IPS DF 6.9 (cell line): ENCODE measurements at places on chromosomes 16 and 17.

DNA sequence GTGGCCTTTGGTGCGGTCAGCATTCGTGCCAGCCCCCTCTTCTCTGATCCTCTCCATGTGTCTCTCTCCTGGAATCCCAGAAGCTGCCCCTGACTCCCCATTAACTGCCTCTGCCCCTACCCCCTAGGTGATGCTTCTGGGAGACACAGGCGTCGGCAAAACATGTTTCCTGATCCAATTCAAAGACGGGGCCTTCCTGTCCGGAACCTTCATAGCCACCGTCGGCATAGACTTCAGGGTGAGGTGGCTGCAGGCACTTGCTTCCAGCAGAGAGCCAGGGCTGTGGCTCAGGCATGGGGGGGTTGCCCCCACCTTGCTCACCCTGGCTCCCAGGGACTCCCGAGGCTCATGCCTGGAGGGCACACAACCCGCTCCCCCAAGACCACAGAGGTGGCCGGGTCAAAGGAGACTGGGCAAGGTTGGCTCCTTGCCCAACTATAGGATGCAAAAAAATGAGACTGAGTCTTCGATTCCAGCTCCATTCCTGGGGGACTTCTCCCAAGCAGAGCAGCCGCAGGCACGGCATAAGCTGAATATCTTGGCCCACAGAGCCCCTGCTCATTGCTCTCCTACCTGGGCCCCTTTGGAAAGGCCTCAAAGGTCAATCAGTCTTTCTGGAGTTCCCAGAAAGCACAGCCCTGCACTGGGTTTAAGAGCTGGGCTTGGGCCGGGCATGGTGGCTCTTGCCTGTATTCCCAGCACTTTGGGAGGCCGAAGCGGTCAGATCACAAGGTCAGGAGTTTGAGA, 3.8 kb downstream of the RAB37 start:
- peaks cover 6% of the 10 kb centered on the region; the same call in 1 of the 2 replicates for H3K4me1 ChIP-seq
- no peaks in the 10 kb centered on the region for H3K27me3 ChIP-seq
- no peaks in the 10 kb centered on the region for H3K36me3 ChIP-seq
- H3K27ac ChIP-seq: no peak overlapping the region

DNA sequence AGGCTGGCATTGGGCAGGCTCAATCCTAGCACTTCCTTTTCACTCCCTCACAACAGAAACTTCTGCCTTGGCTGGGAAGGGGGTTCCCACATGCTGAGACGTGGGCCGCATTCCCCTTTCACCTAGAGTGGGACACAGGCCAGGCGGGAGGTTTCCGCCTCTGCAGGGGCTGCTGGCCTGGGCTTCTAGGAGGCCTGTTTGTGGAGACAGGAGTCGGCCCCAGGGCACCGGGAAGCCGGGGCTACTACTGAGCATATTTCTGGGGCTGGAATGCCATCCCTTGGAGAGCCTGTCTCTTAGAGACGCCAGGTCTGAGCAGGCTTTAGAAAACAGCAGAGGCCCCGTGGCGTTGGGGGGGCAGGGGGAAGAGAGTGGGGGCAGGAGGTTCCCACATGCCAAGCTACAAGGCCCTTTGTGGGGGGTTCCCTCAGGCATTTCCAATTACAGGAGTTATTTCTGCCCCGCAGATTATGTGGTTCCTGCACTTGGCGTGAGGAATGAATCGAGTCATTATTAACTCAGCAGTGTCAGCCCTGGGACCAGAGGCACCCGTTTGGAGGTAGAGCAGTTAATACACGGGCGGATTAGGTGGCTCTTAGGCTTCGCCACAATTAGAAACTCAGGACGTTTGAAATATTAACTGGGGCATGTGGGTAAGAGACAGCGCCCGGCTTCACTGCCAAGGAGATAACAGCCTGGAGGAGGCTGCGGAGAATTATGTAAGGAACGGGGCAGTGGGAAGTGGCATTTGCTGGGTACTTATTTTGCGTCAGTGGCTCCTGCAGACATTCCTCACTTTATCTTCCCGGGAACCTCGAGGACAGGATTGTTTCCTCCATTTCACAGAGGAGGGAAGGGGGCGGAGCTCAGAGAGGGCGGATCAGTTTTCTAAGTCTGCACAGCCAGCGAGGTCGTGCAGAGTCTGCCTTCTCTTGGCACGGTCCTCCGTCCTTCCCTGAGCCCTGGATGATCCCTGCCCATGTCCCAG, 162.5 kb downstream of the MAF start:
- no peak for DNase-seq
- H3K36me3 ChIP-seq: no peaks in the 10 kb centered on the region
- H3K27ac ChIP-seq: no peak overlapping the region
- no peak overlapping the region for H3K4me3 ChIP-seq
- H3K27me3 ChIP-seq: no peaks in the 10 kb centered on the region

DNA sequence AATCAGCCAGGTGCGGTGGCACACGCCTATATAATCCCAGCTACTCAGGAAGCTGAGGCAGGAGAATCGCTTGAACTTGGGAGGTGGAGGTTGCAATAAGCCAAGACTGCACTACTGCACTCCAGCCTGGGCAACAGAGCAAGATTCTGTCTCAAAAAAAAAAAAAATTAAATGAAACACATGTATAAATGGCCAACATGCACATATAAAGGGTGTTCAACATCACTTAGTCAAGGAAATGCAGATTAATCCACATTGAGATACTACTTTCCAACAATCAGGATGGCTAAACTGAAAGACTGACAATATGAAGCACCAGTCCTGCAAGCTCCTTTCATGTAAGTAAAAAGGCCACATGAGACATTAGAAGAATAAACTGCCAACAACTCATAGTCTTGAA, 20.5 kb downstream of the USP32 start:
- H3K4me3 ChIP-seq: no peak overlapping the region
- H3K27ac ChIP-seq: no peak overlapping the region

GRCh38 chr16:1613211-1613622, 1.1 kb downstream of the CRAMP1 start:
- H3K36me3 ChIP-seq: peaks cover 3% of the 10 kb centered on the region
- peaks cover 7% of the 10 kb centered on the region; the same call in 1 of the 2 replicates for H3K27me3 ChIP-seq
- peak overlapping the region; percentile 96; the same call in 1 of the 2 replicates for H3K4me3 ChIP-seq
- H3K27ac ChIP-seq: no peak overlapping the region
- no peak for DNase-seq

DNA sequence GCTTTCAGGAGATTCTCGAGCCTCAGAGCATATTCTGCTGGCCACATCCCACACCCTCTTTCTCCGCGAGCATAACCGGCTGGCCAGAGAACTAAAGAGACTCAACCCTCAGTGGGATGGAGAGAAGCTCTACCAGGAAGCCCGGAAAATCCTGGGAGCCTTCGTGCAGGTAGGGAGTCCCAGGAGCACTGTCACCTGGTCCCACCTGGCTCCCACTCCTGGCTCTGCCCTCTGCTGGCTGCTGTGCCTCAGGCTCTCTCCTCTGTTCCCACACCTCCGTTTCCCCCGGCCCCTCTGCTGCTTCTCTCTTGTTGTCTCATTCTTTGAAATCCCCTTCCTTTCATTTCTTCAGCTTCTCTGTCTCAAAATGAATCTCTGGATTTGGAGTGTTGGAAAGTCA, 16.4 kb downstream of the LPO start:
- peaks cover 14% of the 10 kb centered on the region for H3K27me3 ChIP-seq
- no peak overlapping the region for H3K4me3 ChIP-seq
- DNase-seq: peak; percentile 39
- H3K4me1 ChIP-seq: no peaks in the 10 kb centered on the region
- no peak overlapping the region for H3K27ac ChIP-seq

- no peaks in the 10 kb centered on the region for H3K27me3 ChIP-seq
- peaks cover 3% of the 10 kb centered on the region; the same call in 1 of the 2 replicates for H3K4me1 ChIP-seq
- peak overlapping the region; percentile 46 for H3K27ac ChIP-seq
- DNase-seq: no peak
- H3K4me3 ChIP-seq: no peak overlapping the region
These were observed 45.7 kb downstream of the VAT1L start for GRCh38 chr16:77833921-77834634.

GRCh38 chr16:78543023-78543422, 443.6 kb downstream of the WWOX start:
- no peak overlapping the region for H3K27ac ChIP-seq
- no peak for DNase-seq
- H3K4me1 ChIP-seq: no peaks in the 10 kb centered on the region
- no peaks in the 10 kb centered on the region for H3K27me3 ChIP-seq

- H3K4me1 ChIP-seq: peaks cover 11% of the 10 kb centered on the region
- H3K4me3 ChIP-seq: no peak overlapping the region
- no peak for DNase-seq
- peaks cover 1% of the 10 kb centered on the region; the same call in 1 of the 2 replicates for H3K27me3 ChIP-seq
- no peak overlapping the region for H3K27ac ChIP-seq
These were observed 20.5 kb downstream of the SRCIN1 start for GRCh38 chr17:38585056-38585917.

- no peak overlapping the region for H3K4me3 ChIP-seq
- no peak for DNase-seq
- no peaks in the 10 kb centered on the region for H3K27me3 ChIP-seq
These were observed 2.9 kb upstream of the THRA start for GRCh38 chr17:40059729-40060475.

GRCh38 chr17:66416207-66416940, 114.0 kb downstream of the PRKCA start:
- no peaks in the 10 kb centered on the region for H3K27me3 ChIP-seq
- no peak overlapping the region for H3K27ac ChIP-seq
- H3K4me3 ChIP-seq: no peak overlapping the region
- DNase-seq: no peak
- H3K4me1 ChIP-seq: no peaks in the 10 kb centered on the region
- no peaks in the 10 kb centered on the region for H3K36me3 ChIP-seq

GRCh38 chr16:88901718-88902337, 35.4 kb upstream of the PABPN1L start:
- DNase-seq: no peak
- H3K27me3 ChIP-seq: no peaks in the 10 kb centered on the region
- H3K4me3 ChIP-seq: no peak overlapping the region
- H3K4me1 ChIP-seq: peaks cover 7% of the 10 kb centered on the region
- no peaks in the 10 kb centered on the region for H3K36me3 ChIP-seq

GRCh38 chr16:58128181-58128631, 975 bp downstream of the CFAP20 start:
- no peaks in the 10 kb centered on the region for H3K4me1 ChIP-seq
- H3K36me3 ChIP-seq: no peaks in the 10 kb centered on the region
- no peaks in the 10 kb centered on the region for H3K27me3 ChIP-seq
- DNase-seq: no peak

DNA sequence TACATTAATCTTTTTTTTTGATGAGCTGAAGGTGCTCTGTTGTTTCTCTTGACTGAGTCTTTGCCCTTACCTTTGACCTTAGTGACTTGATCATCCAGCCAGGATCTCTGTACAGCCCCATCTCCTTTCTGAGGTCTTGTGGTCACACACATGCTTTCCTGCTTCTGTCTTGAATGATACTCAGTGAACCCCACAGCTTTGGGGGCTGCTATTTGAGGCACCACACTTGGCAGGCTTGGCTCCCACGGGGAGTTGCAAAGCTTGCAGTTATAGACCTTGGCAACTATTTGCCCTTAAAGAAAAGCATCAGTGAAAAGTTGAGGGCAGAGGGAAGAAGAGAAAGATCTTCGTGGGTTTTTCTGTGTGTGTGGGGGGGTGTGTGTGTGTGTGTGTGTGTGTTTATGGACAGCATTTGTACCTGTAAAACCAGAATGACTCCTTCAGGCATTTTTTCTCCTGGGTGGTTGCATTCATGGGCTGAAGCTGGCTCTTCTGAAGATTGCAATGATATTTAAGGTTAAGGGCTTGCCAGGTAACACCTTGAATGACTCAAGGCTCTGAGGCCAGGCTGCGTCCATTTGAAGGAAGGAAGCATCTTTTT, 101.6 kb downstream of the MSI2 start:
- H3K27me3 ChIP-seq: no peaks in the 10 kb centered on the region
- no peak for DNase-seq
- H3K4me3 ChIP-seq: no peak overlapping the region
- H3K4me1 ChIP-seq: peaks cover 2% of the 10 kb centered on the region; the same call in 1 of the 2 replicates

DNA sequence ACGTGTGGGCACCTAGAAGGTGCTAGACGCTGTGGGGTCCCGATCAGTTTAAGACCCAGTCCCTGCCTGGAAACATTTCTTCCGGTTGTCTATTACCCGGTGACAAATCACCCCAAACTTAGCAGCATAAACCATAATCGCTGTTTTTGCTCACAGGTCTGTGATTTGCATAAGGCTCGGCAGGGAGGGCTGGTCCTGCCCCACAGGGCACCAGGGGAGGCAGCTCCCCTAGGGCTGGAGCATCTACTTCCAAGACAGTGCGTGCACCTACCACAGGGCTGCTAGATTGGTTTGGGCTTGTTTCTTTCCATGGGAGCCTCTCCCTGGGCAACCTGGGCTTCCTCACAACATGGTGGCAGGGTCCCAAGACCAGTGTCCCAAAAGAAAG, 214.5 kb upstream of the CIBAR2 start:
- no peaks in the 10 kb centered on the region for H3K36me3 ChIP-seq
- peaks cover 11% of the 10 kb centered on the region; the same call in 1 of the 2 replicates for H3K27me3 ChIP-seq
- no peak overlapping the region for H3K27ac ChIP-seq

- H3K27ac ChIP-seq: no peak overlapping the region
- no peak for DNase-seq
- peaks cover 5% of the 10 kb centered on the region for H3K27me3 ChIP-seq
- no peaks in the 10 kb centered on the region for H3K36me3 ChIP-seq
- peaks cover 1% of the 10 kb centered on the region; the same call in 1 of the 2 replicates for H3K4me1 ChIP-seq
These were observed 5.7 kb upstream of the DOC2B start for GRCh38 chr17:187130-187529.

GRCh38 chr16:27085182-27085581, 18.5 kb downstream of the C16orf82 start:
- H3K4me3 ChIP-seq: no peak overlapping the region
- no peaks in the 10 kb centered on the region for H3K27me3 ChIP-seq
- peaks cover 4% of the 10 kb centered on the region; the same call in 1 of the 2 replicates for H3K4me1 ChIP-seq
- no peaks in the 10 kb centered on the region for H3K36me3 ChIP-seq

- H3K27me3 ChIP-seq: no peaks in the 10 kb centered on the region
These were observed 5.9 kb downstream of the SLC38A7 start for GRCh38 chr16:58678716-58679115.

- no peaks in the 10 kb centered on the region for H3K27me3 ChIP-seq
- no peak overlapping the region for H3K4me3 ChIP-seq
- peaks cover 4% of the 10 kb centered on the region for H3K4me1 ChIP-seq
These were observed 61.6 kb upstream of the CLEC3A start for GRCh38 chr16:77960766-77961165.

DNA sequence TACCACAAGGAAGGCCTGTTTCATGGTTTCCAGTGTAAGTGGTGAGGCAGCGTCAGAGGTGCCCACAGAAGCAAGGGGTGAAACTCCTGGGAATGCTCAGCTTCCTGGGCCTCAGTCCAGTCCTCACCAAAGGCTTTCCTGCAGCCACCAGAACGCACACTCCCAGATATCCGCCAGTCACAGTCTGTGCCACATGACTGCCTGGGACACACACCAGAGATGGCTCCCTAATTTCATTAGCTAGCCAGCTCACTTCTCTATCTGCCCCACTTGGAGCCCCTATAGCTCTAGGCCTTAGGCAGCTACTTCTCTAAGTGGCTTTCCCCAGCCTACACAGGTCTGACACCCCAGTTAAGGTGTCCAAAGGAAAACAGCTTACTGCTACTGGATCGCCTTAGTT, 77.0 kb downstream of the CYTH1 start:
- H3K27me3 ChIP-seq: no peaks in the 10 kb centered on the region
- DNase-seq: no peak
- no peaks in the 10 kb centered on the region for H3K36me3 ChIP-seq
- no peak overlapping the region for H3K4me3 ChIP-seq
- H3K27ac ChIP-seq: no peak overlapping the region

GRCh38 chr16:72349719-72350118, 177.8 kb upstream of the PMFBP1 start:
- no peak overlapping the region for H3K4me3 ChIP-seq
- no peaks in the 10 kb centered on the region for H3K4me1 ChIP-seq
- no peaks in the 10 kb centered on the region for H3K27me3 ChIP-seq
- no peaks in the 10 kb centered on the region for H3K36me3 ChIP-seq

GRCh38 chr16:81669473-81670350, 109.4 kb upstream of the PLCG2 start:
- no peak for DNase-seq
- H3K27me3 ChIP-seq: no peaks in the 10 kb centered on the region
- no peaks in the 10 kb centered on the region for H3K4me1 ChIP-seq
- peaks cover 5% of the 10 kb centered on the region for H3K36me3 ChIP-seq
- no peak overlapping the region for H3K4me3 ChIP-seq

- peak overlapping the region; percentile 76; the same call in 1 of the 2 replicates for H3K4me3 ChIP-seq
- no peaks in the 10 kb centered on the region for H3K4me1 ChIP-seq
These were observed 1.2 kb downstream of the NGFR start for GRCh38 chr17:49496183-49496866.
